ENCODE measurements at places on chromosomes 1 and 21. TPM values are rescaled to one million over a fixed set of nuclear protein-coding genes. Genes with fewer than 3 reads are reported as not detected.
A peak's percentile ranks its signal among the peaks of the same experiment; 100 is the strongest.

GRCh38 chr1:205636732-205637131, 4.9 kb upstream of the ELK4 start:
- DNase-seq, result no peak

DNA sequence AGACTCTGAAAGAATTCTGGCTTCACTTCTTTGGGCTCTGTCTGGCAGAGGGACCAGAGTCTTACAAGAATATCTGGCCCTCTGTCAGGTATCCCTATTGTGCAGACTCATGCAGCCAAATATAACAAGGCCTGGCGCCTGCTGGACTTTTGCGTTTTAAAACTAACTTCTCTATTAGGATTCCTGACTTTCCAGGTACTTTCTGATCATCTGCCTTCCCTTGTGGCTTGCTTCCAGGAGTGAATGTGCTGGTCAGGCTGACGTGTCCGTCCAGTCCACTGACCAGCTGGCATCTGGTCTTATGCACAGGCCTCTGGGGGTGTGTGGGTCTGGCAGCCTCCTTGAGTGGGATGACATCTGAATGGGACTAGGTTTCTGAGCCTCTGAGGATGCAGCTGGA, 8.6 kb upstream of the RAB29 start:
- DNase-seq, result peak; percentile 48

DNA sequence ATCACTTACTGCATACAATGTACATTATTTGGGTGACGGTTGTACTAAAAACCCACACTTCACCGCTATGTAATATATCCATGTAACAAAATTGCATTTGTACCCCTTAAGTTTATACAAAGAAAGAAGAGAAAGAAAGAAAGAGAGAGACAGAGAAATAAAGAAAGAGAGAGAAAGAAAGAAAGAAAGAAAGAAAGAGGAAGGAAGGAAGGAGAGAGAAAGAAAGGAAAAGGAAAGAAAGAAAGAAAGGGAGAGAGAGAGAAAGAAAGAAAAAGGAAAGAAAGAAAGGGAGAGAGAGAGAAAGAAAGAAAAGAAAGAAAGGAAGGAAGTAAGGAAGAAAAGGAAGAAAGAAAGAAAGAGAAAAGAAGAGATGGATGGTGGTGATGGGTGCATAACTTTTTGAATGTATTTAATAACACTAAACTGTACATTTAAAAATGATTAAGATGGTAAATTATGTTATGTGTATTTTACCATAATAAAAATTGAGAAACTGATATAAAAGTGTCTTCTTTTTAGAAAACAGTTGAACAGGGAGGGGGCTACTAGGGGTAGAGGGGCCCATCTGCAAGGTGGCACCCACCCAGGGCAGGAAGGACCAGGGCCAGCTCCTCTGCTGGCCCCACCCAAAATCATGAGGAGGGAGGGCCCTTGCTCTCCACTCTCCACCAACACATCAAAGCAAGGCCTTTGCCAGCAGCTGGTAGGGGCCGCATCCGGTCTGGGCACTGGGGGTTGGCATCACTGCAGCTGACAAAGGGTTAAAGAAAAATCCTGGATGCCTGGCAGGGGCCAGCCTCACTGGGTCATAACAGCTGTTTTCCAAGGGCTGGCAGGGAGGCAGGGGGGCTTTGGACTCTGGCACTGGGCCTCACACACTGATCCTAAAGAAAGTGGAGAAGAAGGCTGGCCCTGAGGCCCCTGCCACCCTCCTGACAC, 153.9 kb upstream of the EDN2 start:
- no peak for DNase-seq

- no peak for DNase-seq
Observed at GRCh38 chr1:87279536-87279875, 49.2 kb upstream of the LMO4 start.

DNA sequence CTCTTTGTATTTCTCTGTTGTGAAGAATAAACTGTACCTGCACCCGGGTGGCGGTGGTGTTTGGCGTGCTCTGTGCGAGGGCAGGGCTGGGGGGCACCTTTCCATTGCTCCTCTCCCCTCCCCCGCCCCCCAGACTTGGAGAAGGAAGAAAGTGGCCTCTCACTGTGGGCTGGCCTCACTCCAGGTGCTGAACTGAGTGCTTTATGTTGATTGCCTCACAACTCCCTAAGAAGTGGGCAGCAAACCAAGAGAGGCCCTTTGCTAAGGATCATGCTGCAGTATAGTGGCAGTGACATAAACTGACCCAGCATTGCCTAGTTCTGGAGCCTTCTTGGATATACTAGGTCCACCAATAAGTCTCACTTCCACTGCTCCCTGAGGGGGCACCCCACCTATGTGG, 20.2 kb downstream of the A3GALT2 start:
- peak; percentile 86 for DNase-seq

DNA sequence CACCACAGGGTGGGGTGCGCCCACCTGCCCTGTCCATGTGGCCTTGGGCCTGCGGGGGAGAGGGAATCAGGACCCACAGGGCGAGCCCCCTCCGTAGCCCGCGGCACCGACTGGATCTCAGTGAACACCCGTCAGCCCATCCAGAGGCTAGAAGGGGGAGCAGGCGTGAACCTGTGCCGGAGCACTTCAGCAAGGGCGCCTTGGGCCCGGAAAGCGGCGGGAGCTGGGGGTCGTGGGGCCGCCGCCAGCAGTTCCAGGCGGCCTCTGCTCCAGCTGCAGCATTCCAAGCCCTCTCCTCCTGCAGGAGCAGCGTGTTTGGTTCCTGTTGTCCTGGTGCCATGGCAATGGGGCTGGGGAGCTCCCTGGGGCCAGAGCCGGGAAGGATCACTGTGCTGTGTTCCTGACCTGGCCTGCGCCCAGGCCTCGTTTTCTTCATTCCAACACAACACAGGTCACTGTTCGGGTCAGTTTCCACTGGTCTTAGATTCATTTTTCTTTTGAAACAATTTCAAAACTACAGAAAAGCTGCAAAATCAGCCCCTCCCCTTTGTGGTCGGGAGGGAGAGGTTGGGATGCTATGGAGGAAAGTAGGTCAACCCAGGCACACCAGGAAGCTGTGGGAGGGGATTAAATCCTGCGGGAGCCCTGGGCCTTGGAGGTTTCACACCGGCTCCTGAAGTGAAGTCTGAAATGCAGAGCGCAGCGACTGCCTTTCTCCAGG, 18.8 kb downstream of the SLX9 start:
- peak; percentile 67 for DNase-seq

GJA9 gene
- total RNA-seq, result not detected

CAPN9 gene
- not detected for total RNA-seq

TTC4 gene
- 27.1 TPM for total RNA-seq

GADD45A gene
- 16.7 TPM for total RNA-seq

ERICH3 gene
- not detected for total RNA-seq

GPR37L1 gene
- not detected for total RNA-seq

CFAP74 gene
- total RNA-seq, result not detected

Measured in IMR-90 (cell line).